ENCODE measurements at places on chromosomes 3 and 15. TPM values are rescaled to one million over a fixed set of nuclear protein-coding genes. Genes with fewer than 3 reads are reported as not detected.

DNA sequence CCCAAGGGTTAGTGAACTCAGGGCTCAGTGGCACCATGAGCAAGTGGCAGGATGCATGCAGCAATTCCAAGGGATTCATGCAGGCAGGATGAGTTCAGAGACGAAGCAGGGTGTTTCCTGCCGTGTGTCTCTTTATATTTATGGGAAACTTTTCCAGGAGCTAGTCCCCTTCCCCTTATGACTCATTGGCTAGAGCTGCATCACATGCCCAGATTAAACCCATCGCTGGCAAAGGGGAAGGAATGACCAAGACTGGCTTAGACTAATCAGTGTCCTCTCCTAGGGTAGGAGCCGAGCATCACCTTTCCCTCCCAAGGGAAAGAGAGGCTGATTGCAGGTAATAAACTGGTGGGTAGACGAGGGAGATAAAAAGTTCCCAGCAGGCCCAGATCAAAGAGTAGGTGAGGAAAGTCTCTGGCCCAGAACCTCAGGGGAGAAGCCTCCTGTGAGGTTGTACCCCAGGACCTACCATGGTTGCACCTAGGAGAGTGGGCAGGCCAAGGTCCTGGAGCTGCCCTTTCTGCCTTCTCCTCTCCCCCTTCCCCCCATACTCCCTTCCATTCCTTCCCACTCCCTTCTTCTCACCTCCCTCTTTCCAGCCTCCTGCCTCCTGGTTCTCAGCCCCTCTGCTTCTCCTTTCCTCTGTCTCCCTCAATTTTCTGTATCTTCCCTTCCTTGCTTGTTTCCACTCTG, 67.8 kb upstream of the ITGA11 start:
- no peak for DNase-seq

GRCh38 chr3:149657321-149657925, 402 bp downstream of the WWTR1 start:
- no peak for DNase-seq

GRCh38 chr3:18215639-18216038, 209.5 kb downstream of the SATB1 start:
- DNase-seq, result no peak

The SOX14 gene
- not detected for total RNA-seq

The MORC1 gene
- not detected for total RNA-seq

DNA sequence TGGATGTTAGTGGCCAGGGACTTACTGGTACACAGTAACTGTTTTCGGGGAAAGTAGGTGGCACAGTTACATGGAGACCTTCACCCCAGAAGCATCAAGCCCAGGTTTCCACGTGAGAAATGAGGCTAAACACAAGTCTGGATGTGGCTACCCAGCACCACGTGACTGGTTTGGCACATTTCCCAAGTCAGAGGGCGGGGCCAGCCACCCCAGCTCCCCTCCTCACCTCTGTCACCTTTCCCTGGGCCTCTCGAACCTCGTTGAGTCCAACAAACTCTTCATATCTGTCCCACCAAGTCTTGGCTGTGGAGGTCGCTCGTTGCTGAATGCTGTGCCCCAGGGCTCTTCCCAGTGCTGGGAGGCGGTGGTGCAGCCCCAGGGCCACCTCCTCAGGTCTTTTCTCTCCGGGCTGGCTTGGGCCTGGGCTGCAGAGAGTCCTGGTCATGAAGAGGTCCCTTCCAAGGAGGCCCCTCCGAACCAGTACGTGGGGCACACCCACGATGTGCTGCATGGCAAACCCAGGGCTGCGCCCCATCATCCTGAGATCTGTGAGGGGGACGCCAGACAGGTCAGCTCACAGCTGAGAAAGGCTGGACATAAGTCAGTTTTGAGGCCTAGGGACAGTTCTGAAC, 4.8 kb upstream of the PLXNB1 start:
- DNase-seq, result no peak

Measured in thoracic aorta (tissue), 2 donors.